NCI-H187 (cell line): ENCODE measurements at places on chromosomes 3 and 15.

GRCh38 chr15:36905908-36906307 is 194.4 kb downstream of the MEIS2 start:
- no peak for DNase-seq

GRCh38 chr3:168511428-168512014 is 415.8 kb upstream of the GOLIM4 start:
- no peak for DNase-seq

DNA sequence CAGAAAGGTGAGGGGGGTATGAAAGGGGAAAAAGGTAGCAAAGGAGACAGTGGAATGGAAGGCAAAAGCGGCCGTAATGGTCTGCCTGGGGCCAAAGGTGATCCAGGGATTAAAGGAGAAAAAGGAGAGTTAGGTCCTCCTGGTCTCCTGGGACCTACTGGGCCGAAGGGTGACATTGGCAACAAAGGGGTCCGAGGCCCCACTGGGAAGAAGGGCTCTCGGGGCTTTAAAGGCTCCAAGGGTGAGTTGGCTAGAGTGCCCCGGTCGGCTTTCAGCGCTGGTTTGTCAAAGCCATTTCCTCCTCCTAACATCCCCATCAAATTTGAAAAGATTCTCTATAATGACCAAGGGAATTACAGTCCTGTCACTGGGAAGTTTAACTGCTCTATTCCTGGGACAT is 6.7 kb downstream of the OTOL1 start:
- no peak for DNase-seq

- no peak for DNase-seq
Measured at GRCh38 chr3:128383316-128384235, 83.1 kb downstream of the DNAJB8 start.

DNA sequence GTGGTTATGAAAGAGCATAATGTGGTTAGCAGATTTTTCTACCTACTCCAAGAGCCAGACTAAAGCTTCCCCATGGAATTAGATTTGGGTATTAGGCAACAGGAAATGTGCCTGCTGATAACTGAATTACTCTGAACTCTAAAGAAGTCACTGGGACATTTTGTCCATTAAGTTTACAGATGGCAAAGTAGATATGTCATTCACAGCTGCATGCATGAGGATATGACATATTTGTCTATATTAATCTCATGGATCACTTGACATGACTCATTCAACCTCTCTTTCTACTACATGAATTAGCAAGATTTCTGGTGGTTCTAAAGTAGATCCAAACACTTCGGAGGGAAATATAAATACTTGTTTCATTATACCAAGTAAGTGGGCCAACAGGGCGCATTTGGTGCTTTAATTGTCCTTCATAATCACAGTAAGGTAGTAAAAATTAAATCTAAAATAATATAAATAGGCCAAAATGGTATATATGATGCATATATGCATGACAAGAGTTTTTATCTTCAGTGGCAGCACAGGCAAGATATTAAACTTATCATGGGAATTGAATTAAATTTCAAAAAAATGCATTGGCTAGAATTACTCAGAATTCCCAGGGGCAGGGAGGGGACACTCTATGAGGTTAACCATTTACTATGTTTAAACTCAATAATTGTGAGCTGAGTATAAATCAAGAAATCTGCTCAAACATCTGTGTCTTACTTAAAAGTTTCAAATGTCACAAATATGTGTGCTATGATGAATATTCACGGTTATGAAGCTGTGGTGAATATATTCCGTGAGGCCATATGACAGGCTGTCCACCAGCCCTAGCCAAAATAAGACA is 365.3 kb upstream of the KCNMB2 start:
- no peak for DNase-seq

DNA sequence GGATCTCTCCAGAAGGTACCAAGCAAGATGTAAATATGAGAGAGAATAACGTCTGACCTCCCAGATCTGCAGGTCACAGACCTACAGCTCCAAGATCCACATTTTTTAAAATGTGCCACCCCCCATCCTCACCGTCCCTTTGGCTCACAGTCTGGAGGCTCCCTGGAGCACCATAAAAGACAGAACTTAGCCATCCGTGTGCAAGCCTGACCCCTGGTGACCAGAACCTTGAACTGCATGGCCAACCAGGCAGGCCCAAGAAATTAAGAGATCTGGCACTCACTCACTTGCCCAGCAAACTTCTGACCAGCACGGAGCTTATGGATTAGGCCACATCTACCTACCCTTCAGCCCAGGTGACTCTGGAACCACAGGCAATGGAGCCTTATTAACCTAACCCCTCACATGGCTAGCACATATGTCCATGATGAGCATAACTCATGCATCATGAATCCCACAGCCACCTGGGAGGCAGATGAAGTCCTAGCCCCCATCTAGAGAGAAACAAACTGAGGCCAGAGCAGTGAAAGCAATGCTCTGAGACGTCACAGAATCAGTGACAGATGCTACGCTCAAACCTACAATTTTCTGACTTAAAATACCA is 275.3 kb downstream of the UACA start:
- peak; percentile 32 for DNase-seq

- DNase-seq, result no peak
Measured at GRCh38 chr15:76349301-76350070, 12.9 kb downstream of the ISL2 start.

GRCh38 chr15:60764408-60764963 is 285.5 kb upstream of the ICE2 start:
- no peak for DNase-seq

DNA sequence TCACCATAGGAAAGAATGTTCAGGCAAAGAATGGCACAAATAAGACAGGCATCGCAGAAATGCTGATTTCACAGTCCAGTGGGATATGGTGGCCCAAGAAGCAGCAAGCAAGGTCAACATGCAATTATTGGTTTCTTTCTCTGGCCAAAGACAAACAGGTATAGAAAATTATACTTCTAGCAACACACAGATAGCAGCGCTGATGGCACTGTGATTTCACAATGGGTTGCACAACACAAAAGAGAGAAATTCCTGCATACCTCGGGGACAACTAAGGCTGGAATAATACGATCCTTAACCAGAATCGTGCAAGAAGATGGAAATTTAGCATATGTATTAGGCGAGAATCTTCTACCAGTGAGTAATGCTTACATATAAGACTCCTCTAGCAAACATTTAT is 76.3 kb upstream of the NR2F2 start:
- DNase-seq, result no peak

- no peak for DNase-seq
Measured at GRCh38 chr15:99449514-99449913, 116.3 kb upstream of the MEF2A start.

DNA sequence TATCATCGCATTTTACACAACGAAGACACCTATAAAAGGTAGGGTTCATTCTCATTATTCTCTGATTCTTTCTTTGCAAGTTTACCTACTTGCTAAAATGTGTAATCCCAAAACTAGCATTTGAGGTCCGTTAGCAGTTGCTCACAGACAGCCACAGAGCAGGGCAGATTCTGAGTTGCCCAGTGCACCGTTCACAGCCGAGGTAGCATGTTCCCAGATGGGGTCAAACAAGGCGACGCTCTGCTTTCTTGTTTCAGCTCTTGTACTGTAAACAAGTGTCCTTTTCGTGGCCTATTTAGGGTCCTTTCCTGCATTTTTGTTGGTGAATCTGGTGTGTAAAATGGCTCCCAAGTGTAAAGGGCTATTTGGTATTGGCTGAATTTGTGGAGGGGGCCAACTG is 3.1 kb downstream of the PPP1R2 start:
- no peak for DNase-seq

DNA sequence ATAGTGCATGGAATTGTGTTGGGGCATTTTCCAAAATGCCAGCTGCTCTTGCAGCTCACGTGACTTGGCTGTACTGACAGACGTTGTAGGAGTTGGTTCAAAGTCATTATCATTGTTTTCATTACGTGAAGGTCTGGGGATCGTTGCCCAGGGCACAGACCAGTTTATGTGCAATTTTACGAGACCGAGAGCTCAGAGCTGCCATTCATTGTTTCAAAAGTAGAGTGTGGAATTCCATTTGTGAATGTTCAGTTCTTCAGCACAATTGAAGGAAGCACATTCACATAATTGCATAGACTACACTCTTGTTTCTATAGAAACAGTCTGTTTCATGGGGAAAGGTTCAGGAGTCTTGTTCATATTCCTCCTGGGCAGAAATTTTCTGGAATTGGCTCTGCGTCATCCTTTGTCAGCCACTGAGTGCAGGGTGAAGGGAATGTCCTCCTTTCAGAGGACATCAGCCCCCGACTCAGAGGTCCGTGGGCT is 54.5 kb downstream of the GABRG3 start:
- no peak for DNase-seq

GRCh38 chr15:80459380-80459779 is 55.2 kb downstream of the ARNT2 start:
- DNase-seq, result no peak

DNA sequence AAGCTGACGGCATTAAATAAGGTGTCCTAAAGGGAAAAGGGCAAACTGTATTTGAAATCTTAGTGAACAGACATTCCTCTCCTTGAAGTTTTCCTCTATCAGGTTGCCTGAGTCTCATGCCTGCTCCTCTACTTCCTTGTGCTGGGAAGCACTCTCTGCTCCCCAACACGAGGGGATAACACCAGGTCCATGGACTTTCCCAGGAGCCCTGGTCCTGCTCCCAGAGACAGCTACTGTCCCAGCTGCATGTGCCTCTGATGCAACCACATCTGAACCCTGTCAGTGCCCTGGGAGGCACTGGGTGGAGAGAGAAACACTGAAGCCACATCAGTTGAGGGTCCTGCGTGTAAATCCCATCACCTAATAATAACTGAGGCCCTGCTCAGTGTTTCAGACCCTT is 7.4 kb downstream of the TLR9 start:
- no peak for DNase-seq

DNA sequence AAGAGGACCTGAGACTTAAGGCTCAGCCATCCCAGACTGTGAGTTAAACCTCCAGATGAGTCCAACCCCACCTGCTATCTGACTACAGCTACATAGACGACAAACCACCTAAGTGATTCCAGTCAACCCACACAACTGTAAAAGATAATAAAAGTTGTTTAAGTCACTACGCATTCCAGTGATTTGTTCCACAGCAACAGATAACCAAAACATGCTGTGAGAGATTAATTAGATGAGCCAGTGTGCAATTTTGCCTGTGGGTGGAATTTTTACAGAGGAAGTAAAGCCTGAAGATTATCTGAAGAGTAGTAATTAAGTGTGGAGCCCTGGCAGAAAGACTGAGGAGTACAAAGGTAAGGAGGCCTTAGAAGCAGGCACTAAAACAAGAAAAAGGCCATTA is 5.4 kb downstream of the BTBD1 start:
- DNase-seq, result no peak

DNA sequence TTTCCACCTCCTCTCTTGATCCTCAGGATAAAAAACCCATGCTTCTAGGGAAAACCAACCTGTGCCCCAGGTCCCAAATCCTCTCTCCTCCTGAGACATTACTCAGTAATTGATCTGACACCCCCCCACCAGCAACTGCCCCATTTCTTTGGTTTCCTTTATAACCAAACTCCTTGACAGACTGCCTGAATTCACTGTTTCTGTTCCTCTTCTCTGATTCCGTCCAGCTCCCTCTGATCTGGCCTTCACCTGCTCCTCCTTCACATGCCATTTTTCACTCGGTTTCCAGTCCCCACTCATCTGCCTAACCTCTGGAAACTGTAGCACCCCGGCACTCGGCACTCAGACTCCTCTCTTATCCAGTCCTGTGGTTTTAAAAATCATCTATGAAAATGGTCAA is 2.1 kb downstream of the CCDC51 start:
- no peak for DNase-seq

DNA sequence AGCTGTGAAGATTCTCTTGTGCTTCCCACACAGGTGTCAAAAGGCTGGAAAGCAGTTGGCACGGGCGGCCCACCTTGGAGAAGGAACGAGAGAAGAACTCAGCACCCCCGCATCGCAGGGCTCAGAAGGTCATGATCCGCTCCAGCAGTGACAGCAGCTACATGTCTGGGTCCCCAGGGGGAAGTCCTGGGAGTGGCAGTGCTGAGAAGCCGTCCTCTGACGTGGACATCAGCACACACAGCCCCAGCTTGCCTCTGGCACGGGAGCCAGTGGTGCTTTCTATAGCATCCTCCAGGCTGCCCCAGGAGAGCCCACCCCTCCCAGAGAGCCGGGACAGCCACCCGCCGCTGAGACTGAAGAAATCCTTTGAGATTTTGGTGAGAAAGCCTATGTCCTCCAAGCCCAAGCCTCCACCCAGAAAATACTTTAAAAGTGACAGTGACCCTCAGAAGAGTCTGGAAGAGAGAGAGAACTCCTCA is 31.4 kb downstream of the STARD5 start:
- DNase-seq, result no peak

DNA sequence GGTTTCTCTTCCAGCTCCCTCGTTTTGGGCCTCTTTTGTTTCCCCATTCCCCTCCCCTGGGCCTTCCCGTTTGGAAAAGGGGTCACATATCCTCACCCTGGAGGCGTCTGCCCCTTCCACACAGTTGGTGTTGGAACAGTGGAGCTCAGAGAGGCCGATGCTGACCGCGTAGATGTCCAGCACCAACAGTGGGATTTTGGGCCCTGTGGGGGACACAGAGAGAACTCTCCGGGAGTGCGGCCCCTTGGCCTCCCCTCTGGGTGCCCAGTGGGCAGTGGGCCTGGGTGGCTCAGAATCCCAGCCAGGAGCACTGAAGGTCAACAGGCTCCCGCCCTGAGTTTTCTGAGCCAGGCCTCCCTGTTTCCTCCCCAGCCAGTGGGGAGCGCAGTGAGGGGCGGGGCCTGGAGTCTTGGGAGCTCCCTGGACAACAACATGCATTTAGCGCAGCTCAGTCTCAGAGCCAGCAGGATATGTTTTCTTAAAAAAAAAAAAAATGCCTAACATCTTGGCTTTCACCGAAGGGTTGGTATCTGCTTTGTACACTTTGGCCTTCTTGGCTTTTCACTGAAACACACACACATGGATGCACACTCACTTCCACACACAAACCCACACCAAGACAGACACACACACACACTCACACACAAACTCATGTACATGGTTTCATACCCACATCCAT is 670 bp upstream of the ISLR start:
- DNase-seq, result no peak

GRCh38 chr15:100807028-100807427 is 72.6 kb upstream of the ALDH1A3 start:
- no peak for DNase-seq

DNA sequence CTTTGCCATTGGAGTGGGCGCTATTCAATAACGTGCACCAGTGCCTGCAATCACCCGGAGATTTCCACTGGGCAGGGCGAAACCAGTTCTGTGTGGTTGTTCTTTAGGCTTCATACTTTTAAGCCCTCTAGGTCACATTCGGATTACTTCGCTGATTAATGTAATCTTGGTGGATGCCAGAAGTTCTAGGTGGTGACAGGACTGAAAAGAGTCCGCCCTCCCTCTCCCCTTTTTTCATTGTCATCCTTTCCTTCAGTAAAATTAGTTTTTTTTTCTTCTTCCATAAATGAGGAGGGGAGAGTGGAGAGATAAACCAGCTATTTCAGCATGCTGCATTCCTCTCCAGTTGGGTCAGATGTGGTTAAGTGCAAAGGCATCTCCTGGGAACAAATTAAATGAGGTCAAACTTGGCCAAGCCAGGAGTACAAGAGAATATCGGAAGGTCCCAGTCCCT is 2.3 kb upstream of the SLC2A2 start:
- DNase-seq, result no peak

GRCh38 chr3:126350502-126351085 is 6.6 kb downstream of the KLF15 start:
- DNase-seq, result no peak

GRCh38 chr3:126935756-126936509 is 47.0 kb upstream of the PLXNA1 start:
- DNase-seq, result no peak
